ENCODE measurements at places on chromosomes 7 and 10.

DNA sequence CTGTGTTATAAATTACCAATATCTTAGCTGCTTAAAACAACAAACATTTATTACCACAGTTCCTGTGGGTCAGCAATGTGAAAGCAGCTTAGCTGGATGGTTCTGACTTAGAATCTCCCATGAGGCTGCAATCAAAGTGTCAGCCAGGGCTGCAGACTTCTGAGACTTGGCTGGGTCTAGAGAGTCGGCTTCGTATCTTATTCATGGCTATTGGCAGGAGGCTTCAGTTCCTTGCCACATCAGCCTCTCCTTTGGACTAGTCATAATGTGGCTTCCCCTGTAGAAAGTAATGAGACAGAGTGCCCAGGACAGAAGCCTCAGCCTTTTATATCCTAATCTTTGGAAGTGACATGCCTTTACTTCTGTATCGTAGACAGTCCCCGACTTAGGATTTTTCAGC, 27.3 kb downstream of the RALA start:
- DNase-seq: no peak

- no peak for DNase-seq
These were observed 67.6 kb downstream of the STK17A start for GRCh38 chr7:43650457-43651052.

GRCh38 chr7:139427788-139428187, 55.7 kb downstream of the KLRG2 start:
- DNase-seq: no peak

DNA sequence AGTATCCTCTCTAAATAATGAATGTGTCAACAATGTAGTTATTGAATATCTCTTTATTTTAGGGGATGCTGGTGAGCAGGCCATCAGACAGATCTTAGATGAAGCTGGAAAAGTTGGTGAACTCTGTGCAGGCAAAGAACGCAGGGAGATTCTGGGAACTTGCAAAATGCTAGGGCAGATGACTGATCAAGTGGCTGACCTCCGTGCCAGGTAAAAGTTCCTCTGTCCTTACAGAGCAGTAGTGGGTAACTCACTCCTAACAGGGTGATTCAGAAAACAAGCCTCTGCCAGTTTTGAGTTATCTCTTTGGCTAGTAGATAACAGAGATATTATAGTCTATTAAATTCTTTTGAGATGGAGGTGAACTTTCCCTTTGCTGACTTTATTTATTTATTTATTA, 67.3 kb downstream of the AP3M1 start:
- no peak for DNase-seq

DNA sequence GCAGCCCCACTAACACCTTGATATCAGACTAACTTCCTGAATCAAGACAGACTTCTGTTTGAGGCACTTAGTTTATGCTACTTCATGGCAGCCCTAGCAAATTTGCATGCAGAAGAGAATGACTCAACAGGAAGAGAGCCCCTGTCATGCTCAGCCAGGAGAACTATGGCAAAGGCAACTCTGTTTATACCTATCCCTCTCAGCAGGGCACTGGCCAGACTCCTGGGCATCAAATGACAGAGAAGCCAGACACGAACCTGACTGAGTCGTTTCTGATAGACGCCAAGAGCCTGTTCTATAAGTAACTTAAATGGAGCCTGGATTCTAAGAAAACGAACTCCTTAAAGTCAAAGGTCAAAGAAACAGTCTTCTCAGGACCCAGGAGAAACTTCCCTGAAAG, 50.9 kb upstream of the UNC5B start:
- no peak for DNase-seq

DNA sequence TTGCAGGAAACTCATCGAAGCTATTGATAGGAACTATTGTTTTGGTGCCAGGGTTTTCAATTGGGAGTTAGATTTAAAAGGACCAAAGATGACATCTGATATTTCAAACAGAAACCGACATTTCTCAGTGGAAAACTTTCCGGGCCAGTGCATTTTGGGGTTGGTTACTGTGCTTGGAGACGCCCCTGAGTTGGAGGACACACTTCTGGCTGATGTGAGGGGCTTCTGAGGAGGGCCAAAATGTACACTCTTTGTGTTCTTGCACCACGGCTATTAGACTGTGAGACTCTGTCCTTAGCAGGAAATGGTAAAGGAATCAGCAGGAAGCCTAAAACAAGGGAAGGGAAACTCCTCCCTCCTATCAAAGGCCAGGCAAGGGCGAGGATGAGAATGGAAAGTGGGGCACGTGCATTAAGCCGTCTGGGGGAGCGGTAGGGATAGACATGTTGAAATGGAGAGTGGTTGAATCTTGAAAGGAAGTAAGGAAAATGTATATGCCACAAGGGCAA, 1.8 kb upstream of the SRGN start:
- no peak for DNase-seq

- DNase-seq: no peak
These were observed 32.1 kb upstream of the CCSER2 start for GRCh38 chr10:84296091-84296981.

DNA sequence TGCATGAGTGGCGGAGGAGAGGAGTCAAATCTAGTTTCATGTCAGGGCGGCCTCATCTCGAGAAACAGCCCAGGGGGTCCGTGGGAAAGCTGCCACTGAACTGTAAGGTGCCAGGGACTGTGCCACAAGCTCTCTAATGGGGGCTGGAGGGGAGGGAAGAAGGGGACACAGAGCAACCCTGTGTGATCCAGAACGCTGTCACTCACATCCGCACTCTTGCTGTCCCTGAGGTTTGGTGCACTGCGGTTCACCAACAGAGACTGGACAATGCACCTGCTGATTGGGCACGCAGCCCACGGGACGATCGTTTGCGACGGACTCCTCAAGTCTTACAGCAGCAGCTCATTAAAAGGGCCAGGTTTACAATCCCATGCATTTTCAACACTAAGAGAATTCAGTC, 47.7 kb downstream of the AMZ1 start:
- DNase-seq: no peak

DNA sequence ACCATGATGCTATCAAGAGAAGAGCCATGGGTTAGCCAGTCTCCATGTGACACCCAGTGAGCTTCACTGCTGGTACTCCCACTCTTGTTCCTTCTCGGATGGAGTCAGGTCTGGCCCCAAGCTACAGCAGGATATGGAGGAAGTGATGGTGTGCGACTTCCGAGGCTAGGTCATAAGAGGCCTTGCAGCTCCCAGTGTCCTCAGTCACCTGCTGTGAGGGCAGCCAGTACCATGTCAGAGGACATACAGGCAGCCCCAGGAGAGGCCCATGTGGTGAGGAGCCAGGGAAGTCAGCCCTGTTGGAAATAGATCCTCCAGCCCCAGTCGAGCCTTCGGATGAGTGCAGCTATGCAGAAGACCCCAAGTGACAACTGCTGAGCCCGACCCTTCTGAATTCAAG, 237.0 kb downstream of the EBF3 start:
- no peak for DNase-seq

- no peak for DNase-seq
These were observed 1167.6 kb downstream of the NXPH1 start for GRCh38 chr7:9600974-9601373.

GRCh38 chr7:143735962-143736361, 21.5 kb downstream of the CTAGE6 start:
- DNase-seq: no peak

DNA sequence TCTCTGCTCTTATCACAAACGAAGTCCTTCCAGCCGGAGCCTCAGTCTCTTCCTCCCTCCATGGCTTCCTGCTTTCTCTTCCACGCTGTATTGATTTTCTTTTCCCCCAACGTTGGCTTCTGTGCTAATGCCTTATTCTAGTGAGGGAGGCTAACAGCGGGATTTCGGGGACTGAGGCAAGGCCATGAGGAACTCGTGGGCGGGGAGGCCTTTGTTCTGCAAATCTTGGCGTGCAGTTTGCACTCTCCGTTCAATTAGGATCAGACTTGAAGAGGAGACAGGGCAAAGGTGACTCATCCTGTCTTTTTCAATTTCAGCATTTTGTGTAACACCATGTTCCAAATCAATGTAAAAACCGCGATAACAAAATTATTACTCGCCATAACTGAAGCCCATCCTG, 25.3 kb downstream of the EN2 start:
- DNase-seq: no peak

GRCh38 chr7:151736403-151736909, 140.5 kb downstream of the PRKAG2 start:
- DNase-seq: no peak

All from activated T-cell treated with anti-CD3 and anti-CD28 coated beads for 24 hours (primary cell).